ENCODE measurements at places on chromosomes 16 and 17. TPM values are rescaled to one million over a fixed set of nuclear protein-coding genes. Genes with fewer than 3 reads are reported as not detected.
A peak's percentile ranks its signal among the peaks of the same experiment; 100 is the strongest.

The ODAD4 gene
- 0.25 TPM for total RNA-seq

The HOXB3 gene
- total RNA-seq: 0.75 TPM

The CCL2 gene
- 3.5 TPM for total RNA-seq

The KRT23 gene
- total RNA-seq: 0.09 TPM

The DNAH17 gene
- total RNA-seq: not detected

The ETV4 gene
- total RNA-seq: 1.1 TPM

The DDX28 gene
- total RNA-seq: 8.4 TPM

The SLC22A31 gene
- 0.50 TPM for total RNA-seq

The ABCC11 gene
- total RNA-seq: 22.3 TPM

The SHISA6 gene
- total RNA-seq: not detected

The SPATA22 gene
- total RNA-seq: 0.19 TPM

The ANKRD40 gene
- total RNA-seq: 15.1 TPM

DNA sequence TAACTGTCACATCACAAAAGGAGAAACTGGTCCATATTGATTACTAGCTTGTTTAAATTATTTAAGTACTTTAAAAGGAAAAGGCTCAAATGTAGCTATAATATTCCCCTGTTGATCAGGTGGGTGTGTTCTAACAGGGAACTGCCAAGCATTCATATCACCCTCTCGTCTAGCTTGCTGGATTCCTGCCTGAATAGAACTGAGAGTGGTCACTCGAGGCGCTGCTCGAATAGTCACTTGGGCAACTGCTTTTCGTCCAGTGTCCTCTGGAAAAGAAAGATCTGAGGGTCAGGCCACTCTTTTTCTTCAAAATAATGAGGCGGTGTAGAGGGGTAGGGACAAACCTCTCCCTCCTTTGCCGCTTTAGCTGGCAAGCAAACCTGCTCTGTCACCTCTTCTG, 36.4 kb upstream of the USP22 start:
- H3K4me3 ChIP-seq: no peak overlapping the region
- no peaks in the 10 kb centered on the region for H3K4me1 ChIP-seq

- H3K27me3 ChIP-seq: no peaks in the 10 kb centered on the region
- peak overlapping the region; percentile 98 for H3K27ac ChIP-seq
- no peaks in the 10 kb centered on the region for H3K36me3 ChIP-seq
These were observed 7.4 kb upstream of the FASN start for GRCh38 chr17:82105417-82105881.

DNA sequence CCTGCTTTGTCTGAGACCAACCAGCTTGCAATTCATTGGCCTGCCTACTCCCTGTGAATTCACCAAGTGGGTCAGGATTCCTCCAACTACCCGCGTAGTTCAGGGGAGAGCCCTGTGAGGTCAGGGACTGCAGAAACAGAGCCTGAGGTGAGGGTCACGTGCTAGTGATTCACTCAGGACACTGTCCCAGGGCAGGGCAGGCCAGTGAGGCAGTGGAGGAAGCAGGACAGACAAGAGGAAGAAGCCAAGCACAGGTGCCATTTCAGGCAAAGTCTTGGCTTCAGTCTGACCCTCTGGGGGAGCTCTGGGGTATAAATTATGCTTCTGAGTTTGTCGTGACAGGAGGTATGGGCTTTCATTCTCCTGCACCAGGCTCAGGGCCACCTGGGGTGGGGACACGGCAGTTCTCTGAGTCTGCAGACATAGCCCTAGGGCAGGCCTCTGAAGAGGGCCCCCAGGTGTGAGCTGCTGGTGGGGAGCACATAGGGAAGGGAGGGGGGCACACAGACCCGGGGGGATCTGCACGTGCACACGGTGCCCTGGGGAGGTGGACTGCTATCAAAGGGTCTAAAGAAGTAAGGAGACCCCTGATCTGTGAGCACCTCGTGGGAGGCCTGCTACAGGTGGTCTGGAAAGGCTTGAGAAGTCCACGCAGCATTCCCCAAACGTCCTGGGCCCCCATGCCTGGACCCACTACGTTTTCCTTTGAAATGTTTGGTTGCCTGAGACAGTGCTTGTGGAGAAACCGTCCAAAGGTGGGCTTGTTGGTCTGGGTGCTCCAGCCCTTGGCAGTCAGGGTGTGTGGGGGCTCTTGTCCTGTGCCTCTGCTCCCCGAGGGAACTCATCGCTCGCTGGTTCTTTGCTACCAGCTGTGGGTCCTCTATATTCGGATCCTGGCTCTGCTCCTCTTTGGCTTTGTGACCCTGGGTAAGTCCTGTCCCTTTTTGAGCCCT, 46.4 kb downstream of the NKD1 start:
- DNase-seq: no peak
- no peak overlapping the region for H3K4me3 ChIP-seq
- peaks cover 22% of the 10 kb centered on the region for H3K4me1 ChIP-seq

DNA sequence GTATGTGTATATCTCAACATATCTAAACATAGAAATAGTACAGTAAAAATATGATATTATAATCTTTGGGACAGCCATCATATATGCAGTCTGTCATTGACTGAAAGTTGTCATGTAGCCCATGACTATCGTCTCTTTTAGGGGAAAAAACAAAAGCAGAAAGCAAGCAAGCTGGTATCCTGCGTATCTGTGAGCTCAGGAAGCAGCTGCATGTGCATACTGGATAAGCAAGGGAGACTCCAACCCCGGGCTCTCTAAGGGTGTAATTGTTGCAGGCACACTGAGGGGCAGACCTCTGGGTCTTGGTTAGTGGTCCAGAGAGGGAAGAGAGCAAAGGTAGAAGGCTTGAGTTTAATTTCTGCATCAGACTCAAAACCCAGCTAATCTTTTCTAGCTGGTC, 581.1 kb downstream of the MAF start:
- no peak for DNase-seq
- no peak overlapping the region for H3K27ac ChIP-seq
- H3K4me1 ChIP-seq: no peaks in the 10 kb centered on the region
- no peaks in the 10 kb centered on the region for H3K36me3 ChIP-seq
- H3K4me3 ChIP-seq: no peak overlapping the region

GRCh38 chr16:3063625-3064386, 1.6 kb upstream of the IL32 start:
- H3K4me3 ChIP-seq: no peak overlapping the region
- DNase-seq: no peak
- H3K27me3 ChIP-seq: no peaks in the 10 kb centered on the region
- H3K36me3 ChIP-seq: peaks cover 3% of the 10 kb centered on the region

DNA sequence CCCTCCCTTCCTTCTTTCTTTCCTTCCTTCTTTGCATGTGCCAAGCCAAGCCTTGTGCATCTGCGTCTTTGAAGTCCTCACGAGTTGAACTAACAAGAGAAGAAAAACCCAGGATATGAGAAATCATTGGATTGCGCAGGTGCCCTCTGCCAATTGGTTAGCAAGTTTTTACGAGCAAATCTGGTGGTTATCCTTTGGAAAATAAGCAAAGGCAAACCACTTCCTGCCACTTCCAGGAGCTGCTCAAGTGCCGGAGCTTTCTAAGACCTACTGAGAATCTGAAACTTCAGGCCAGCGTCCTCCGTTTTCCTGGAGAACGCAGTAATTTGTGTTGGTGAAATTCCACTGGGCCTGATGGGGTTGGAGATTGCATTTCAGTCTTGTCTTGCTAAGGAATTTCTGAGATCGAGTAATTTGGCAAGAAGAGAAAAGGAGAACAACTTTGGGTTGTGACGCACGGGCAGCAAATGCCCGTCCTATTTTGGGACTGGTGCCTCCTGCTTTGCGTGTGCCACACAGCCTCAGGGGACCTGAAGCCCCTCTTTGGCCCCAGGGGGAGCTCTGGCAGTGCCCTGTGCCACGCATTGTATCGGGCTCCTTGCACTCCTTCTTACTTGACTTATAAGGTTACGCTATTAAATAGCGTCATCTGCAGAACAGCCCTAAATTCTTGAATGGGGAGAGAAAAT, 56.4 kb downstream of the CMIP start:
- H3K27ac ChIP-seq: peak overlapping the region; percentile 24
- H3K4me3 ChIP-seq: no peak overlapping the region

DNA sequence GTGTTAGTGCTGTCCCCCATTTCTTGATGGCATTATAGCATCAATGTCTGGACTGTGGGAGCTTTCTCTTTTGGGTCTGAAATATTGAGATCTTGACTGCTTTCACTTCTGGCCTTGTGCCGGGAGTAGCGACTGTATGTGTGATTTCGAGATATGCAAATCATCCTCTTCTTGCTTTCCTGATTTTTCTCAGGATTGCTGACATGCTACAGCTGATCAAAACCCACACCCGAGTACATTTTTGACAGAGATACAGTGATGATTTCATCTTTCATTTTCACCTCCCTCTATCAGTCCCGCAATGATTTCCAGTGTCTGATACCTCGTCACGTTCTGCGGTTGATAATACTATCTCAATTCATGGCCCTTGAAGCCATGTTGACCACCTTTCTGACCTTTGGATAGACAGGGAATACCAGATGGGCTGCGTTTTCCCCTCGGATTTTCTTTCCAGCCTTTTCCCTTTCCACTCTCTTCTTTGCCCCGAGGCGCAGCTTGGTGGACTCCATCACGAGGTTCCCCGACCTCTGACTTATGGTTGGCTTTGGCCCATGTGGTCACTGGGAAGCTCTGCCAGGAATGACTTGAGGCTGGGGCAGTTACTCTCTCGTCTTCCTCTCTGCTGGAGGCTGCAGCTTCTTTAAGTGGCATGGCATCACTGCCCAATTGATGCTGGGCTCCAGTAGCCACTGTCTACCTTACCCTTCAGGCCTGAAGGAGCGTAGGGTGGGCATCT, 184.4 kb downstream of the SNX29 start:
- peaks cover 5% of the 10 kb centered on the region for H3K4me1 ChIP-seq
- H3K27me3 ChIP-seq: no peaks in the 10 kb centered on the region
- no peak overlapping the region for H3K27ac ChIP-seq
- no peak overlapping the region for H3K4me3 ChIP-seq
- no peaks in the 10 kb centered on the region for H3K36me3 ChIP-seq

GRCh38 chr17:64281962-64282752, 19.1 kb upstream of the TEX2 start:
- no peak overlapping the region for H3K4me3 ChIP-seq
- H3K27me3 ChIP-seq: no peaks in the 10 kb centered on the region
- H3K4me1 ChIP-seq: peaks cover 8% of the 10 kb centered on the region

DNA sequence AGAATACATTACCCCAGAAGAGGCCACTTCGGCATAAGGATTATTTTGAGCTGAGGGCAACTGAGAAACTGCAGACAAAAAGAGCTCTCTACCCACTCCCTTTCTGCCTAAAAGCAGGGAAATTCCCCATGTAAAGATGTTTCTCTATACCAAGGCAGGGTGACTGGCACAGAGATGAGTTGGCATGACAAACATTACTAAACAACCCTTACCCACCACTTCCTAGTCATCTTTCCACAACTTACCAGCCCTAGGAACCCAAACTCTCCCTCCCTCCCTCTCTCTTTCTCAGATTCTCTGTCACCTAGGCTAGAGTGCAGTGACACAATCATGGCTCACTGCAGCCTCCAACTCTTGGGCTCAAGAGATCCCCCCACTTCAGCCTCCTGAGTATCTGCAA, 68.6 kb downstream of the EMP2 start:
- no peak overlapping the region for H3K27ac ChIP-seq
- no peak for DNase-seq
- no peak overlapping the region for H3K4me3 ChIP-seq
- H3K27me3 ChIP-seq: no peaks in the 10 kb centered on the region
- H3K36me3 ChIP-seq: no peaks in the 10 kb centered on the region

DNA sequence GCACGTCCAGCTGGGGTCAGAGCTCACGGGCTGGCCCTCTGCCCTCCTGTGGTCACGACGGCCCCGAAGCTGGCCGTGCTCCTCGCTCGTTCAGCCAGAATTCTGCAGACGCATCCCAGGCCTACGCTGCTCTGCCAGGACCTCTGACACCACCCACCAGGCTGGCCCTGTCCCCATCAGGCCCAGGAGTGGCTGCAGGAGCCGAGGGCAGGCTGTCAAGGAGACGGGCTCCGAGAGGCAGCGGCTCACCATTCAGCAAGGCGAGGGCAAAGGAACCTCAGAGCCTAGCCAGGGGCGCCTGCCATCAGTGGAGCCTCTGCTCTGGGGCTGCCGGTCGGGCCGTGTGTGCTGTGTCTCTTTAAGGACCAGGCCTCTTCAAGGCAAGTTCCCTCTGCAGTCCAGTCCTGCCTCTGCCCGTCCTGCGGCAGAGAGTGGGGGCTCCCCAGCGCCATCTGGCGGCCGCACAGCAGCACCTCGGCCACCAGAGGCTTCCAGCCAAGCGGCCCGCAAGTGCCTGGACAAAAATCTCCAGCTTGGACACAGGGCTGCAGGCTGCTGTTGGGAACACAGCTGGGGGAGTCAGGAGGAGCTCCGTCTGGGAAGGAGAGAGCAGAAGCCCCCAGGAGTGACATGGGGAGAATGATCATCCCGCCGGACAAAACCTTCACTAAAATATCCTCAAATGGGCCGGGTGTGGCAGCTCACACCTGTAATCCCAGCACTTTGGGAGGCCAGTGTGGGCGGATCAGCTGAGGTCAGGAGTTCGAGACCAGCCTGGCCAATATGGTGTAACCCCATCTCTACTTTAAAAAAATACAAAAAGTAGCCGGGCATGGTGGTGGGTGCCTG, 7.4 kb upstream of the ABR start:
- H3K27me3 ChIP-seq: peaks cover 3% of the 10 kb centered on the region
- peaks cover 4% of the 10 kb centered on the region for H3K4me1 ChIP-seq
- no peak overlapping the region for H3K27ac ChIP-seq

DNA sequence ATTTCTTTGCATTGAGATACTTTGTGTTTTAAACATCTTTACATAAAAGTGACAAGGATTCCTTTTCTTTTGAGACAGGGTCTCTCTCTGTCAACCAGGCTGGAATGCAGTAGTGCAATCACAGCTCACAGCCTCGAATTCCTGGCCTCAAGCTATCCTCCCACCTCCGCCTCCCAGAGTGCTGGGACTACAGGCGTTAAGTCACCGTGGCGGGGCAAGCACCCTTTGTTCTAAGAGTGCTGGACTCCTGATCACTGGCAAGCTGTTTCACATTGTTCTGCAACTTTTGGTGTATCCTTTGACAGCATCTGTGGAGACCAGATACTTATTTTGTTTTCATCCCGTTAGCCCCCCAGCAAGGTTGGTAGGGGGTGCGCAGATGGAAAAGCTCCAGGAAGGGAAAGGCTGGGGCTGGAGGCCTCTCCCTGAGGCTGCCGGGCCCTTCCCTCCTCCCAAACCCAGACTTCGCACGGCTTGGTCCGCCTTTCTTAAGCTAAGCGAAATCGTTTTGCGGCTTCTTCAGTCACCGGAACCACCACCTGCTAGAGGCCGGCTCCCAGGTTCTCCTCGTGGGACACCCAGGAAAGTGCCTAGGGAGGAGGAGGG, 1.1 kb downstream of the ST6GALNAC2 start:
- no peak overlapping the region for H3K27ac ChIP-seq
- peaks cover 24% of the 10 kb centered on the region for H3K4me1 ChIP-seq
- no peaks in the 10 kb centered on the region for H3K36me3 ChIP-seq
- DNase-seq: no peak
- H3K27me3 ChIP-seq: no peaks in the 10 kb centered on the region
- peak overlapping the region; percentile 58 for H3K4me3 ChIP-seq

- no peaks in the 10 kb centered on the region for H3K27me3 ChIP-seq
- no peaks in the 10 kb centered on the region for H3K36me3 ChIP-seq
- DNase-seq: no peak
These were observed 412.1 kb downstream of the CA10 start for GRCh38 chr17:51746421-51746820.

- DNase-seq: no peak
- H3K4me1 ChIP-seq: peaks cover 3% of the 10 kb centered on the region
- peak overlapping the region; percentile 45 for H3K4me3 ChIP-seq
- H3K27me3 ChIP-seq: no peaks in the 10 kb centered on the region
These were observed 1.9 kb downstream of the CMC2 start for GRCh38 chr16:81004646-81005353.

Data from liver (tissue), 10 donors.